Karpas-422 (cell line): ENCODE measurements at places on chromosomes 1 and 21.

- no peak for DNase-seq
Measured at GRCh38 chr21:46413365-46413696, 45.4 kb upstream of the DIP2A start.

- DNase-seq = no peak
Measured at GRCh38 chr1:56320464-56321149, 258.8 kb downstream of the PLPP3 start.

GRCh38 chr1:79790950-79791349 lies 784.4 kb upstream of the ADGRL4 start:
- DNase-seq = no peak

DNA sequence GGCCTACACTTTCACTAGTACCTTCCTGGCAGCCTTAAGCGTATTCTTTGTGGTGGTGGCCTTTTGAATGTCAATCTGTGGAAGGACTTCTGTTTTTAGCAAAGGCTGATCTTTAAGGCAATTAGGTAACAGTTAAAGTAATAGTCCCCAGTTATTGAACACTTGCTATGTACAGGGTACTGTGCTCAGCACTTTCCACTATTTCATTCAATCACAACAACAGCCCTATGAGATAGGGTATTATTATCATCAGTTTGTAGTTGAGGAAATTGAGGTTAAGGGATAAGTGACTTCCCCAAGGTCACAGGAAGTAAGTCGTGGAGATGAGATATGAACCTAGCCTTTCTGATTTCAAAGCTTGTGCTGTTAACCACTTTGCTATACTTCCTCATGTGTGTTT lies 185.7 kb downstream of the ST6GALNAC3 start:
- DNase-seq = no peak

DNA sequence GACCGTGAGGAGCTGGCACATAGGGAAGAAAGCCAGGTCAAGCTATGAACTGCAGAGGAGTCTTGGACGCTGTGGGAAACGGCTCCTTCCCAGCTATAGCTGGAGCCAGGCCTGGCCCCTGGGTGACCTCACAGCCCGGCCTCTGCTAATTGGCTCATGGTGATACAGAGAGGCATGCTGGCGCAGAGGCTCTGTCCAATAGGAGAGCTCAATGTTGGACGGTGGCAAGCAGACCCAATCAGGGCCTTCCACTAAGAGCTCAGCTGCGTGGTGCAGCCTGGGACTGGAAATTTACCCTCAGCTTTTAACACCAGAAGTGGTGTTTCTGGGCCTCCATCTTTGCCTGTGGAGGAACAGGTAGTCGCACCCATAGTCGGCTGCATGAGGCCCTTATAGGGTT lies 64.4 kb upstream of the GRHL3 start:
- peak; percentile 40 for DNase-seq

GRCh38 chr1:226677027-226678020 lies 61.8 kb downstream of the ITPKB start:
- DNase-seq = peak; percentile 85

DNA sequence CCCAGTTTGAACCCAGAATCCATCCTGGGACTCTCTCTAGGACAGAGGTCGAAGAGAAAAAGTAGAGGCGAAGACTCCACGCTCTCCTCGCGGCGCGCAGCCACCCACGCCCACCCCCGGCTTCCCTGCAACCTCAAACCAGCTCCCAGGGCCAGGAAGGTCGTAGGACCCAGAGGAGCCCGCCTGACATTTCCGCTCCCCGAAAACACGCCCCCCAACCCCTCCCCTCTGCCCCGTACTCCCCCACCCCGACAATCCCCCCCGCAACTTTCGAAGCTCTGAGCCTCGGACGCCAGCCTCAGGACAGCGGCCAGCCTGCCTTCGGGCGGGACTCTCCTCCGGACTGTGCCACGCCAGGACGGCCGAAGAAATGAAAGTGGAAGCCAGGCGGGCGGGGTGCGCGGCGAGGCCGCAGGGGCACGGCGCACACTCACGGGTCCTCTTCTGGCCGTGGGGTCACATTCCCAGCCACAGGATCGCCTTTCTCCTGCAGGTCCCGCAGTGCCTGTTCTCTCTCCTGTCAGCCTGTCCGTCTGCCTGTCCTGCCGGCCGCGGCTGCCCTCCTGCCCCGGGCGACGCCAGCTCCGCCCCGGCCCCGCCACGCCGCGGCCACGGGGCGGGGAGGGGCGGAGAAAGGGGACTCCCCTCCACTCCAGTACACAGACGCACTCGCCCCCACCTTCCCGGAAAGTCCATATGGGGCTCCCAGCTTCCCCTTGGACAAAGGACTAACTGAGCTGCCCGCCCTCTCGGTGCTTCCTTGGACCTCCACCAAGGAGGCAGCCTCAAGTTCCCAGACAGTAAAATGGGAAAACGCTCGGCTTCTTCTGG lies at the start of gene MOB3C:
MOB3C (minus strand) TSS at position 535 of the 831 bp plus-strand sequence. CDS start 3,490 bp downstream, outside the sequence.
- DNase-seq = peak; percentile 71

GRCh38 chr1:53947172-53947907 lies 1.2 kb downstream of the LRRC42 start:
- no peak for DNase-seq

DNA sequence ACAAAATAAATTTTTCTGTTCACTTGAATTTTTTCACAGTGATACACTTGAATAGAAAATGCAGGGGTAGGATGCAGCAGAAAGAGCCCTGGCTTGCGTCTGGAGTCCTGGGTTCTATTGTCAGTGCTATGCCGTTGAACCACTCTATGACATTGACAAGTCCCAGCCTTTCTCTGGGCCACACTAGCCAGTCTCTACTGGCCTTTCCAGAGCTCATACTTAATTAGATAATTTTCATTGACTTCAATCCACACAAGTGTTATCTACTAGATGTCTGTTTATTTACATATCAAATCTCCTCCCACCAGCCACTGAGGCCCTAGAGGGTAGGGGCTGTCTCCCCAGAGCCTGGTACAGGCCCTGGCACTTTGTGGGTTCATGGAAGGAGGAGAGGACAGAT lies 15.5 kb upstream of the CELA3B start:
- no peak for DNase-seq

- no peak for DNase-seq
Measured at GRCh38 chr21:21915816-21916215, 917.6 kb downstream of the NCAM2 start.

GRCh38 chr1:154349121-154349520 lies 23.8 kb downstream of the ATP8B2 start:
- DNase-seq = no peak

DNA sequence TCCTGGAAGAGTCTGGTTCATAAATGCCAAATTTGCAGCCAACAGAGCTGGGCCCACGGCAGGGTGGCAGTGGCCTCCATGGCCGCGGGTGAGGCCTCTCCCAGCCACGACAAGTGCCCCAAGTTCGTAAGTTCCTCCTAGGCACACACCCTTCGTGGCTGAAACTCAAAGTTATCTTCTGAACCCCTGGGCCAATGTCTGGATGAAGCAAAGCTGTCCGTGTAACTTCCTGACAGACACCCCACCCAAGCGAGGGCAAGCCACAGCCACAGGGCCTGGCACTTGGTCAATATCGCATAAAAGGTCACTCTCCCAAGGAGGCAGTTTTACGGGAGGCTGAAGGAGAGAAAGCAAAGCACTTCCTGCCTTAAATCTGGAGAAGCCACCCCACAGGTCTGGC lies 27.8 kb upstream of the GPR153 start:
- DNase-seq = no peak

DNA sequence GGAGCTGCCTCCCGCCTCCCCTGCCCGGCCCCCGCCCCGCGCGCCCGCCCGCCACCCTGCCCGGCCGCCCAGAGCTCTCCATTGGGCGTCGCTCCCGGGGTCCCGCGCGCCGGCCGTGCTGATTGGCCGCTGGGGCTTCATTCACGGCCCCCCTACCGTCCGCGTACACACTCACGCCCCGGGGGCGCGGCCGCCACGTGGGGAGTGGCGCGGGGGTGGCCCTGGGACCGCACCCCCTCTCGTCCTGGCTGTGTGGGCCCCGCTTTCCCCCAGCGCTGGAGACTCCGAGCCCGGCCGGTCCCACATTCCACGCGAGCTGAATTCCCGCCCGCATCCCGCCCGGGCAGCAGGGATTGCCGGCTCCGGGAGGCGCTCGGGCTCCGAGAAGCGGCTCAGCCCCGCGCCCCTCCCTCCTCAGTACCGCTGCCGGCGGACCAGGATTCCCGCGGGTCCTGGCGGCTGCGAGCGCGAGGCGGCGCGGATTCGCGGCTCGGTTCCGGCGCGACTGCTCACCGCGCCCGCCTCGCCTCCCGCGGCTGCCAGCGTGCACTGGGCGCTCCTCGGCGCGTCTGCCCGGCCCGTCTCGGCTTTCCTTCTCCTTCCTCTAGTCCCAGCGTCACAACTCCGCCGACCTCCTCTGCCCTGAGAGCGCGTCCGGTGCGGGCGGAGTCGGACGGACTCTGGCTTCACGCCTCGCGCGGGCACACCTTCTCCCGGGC lies 450 bp upstream of the POU3F1 start:
- DNase-seq = peak; percentile 91

DNA sequence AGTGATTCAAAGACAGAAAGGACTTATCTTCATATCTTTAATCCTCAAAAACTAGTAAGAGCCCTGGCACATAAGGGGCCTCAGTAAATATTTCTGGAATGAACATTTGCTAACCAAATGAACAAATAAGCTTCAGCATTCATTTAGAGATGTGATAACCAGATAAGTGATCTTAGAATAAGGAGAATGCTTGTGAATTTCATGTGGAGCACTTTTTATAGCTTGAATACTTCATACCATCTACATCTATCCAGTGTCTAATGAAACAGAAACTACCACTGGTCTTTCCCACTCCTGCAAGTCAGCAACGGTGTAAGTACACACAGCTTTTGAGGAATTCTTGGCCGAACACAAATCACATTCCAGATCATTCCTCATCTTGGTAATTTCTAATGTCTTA lies 38.5 kb downstream of the EDEM3 start:
- no peak for DNase-seq

DNA sequence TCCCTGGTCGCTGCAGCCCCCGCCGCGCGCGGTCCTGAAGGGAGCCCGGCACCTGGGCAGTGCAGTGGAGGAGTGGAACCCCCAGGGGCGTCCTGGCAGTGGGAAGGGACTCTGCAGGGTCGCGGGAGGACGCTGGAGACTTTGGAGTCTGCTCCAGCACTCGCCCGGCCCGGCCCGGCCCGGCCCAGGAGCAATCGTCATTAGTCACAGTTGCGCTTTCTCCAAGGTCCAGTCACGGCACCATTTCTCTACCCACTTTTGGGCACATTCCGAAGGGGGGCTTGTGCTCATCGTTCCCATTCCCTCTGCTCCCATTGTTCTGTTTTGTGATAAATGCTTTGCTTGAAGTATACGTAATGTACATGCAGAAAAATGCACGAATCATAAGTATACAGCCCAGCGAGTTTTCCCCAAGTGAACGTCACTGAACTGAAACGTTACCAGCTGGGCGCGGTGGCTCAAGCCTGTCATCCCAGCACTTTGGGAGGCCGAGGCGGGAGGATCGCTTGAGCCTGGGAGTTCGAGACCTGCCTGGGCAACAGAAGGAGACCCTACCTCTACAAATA lies 999 bp downstream of the THAP3 start:
- peak; percentile 56 for DNase-seq

GRCh38 chr21:27631471-27631870 lies 664.6 kb upstream of the ADAMTS5 start:
- DNase-seq = no peak

- DNase-seq = no peak
Measured at GRCh38 chr1:225816643-225817538, 7.0 kb downstream of the EPHX1 start.

- DNase-seq = no peak
Measured at GRCh38 chr1:203444171-203444576, 31.4 kb upstream of the PRELP start.

DNA sequence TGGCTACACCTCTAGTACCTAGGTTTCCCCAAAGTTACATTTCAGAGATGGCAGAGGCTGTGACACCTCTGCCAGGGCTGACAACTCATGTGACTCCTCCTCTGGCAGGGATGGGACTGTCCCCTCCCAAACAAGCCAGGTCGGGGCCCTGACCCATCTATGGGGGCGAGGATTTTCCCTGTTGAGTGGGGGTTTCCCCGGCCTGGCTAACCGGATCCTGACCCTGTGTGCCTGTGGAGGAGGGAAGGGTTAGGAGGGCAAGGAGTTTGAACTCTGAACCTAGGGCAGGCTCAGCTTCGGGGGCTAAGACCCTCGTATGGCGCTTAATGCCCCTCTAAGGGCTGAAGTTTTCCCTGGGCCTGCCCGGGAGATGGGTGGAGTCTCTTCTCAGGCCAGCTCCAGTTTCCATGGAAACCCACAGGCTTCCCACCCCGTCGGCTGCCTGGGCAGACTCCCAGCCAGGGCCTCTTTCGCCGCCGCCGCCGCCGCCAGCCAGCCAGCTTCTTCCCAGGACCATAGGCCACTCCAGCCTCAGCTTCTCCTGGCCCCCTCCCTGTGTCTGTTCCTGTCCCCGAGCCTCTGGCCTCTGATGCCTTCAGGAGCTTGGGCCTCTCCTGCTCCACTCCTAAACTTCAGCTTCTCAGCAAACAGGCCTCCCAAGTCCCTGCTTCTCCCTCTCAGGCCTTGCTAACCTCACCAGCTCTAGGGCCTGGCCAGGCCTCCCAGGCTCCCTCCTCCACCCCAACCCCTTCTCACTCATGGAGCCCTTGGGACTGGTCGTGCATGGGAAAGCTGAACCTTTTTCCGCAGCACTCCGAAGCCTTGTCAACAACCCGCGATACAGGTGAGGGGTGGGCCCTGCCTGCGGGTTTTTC lies at the start of gene BTBD19:
BTBD19 (plus strand) TSS at position 461 of the 875 bp plus-strand sequence; CDS start at position 759, 298 bp downstream.
- no peak for DNase-seq

GRCh38 chr1:244050014-244050834 lies 859 bp upstream of the ZBTB18 start:
- DNase-seq = peak; percentile 53

GRCh38 chr1:237748171-237748960 lies 142.4 kb downstream of the ZP4 start:
- DNase-seq = no peak

DNA sequence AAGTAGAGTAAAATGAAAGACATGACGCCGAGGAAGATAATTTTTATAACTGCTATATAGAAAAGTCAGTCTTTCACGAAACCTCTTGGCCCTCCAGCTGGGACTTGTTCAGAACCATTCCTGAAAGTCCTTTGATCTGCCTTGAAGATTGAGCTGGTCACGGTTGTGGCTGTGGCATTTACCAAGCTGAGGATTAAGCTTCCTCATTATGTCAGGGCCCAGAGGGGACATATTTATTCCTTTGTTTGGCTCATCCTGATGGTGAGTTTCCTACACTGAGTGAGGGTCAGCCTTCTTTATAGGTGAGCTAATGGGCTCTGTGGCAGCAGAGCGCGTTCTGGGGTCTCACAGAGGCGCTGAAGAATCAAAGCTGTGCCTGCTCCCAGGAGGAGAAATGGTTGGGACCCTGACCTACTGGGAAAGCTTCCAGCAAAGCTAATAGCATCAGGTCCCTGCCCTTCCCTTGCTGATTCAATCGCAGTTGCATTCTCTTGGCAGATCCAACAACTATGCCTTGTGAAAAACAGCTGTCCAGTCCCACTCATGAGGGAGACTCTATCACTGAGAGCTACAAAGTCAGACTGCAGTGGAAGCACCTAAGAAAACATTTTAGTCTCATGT lies 43.2 kb upstream of the PBX1 start:
- DNase-seq = no peak
